ENCODE measurements at places on chromosomes 3 and 15.

- peak; percentile 93 for DNase-seq
These were observed 9.1 kb upstream of the SKIC8 start for GRCh38 chr15:78308422-78309032.

GRCh38 chr3:39550354-39551051 lies 83.0 kb downstream of the MOBP start:
- no peak for DNase-seq

DNA sequence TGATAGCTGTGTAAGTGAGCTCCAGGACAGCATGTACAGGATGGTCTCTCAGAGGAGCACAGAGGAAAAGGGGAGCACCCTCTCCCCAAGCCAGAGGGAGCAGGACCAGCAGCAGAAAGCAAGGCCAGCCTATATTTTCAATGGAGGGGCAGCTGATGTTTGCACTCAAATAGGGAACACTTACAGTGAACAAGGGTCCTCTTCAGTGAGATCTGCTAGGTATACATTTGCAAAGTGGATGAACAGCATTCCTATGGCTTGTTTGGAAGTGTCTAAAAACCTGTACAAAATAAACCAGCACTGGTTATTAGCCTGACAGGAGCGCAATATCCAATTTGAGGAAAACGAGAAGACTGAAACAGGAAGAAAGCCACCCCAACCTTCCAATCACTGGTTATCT lies 17.6 kb upstream of the MUSTN1 start:
- DNase-seq, result no peak

DNA sequence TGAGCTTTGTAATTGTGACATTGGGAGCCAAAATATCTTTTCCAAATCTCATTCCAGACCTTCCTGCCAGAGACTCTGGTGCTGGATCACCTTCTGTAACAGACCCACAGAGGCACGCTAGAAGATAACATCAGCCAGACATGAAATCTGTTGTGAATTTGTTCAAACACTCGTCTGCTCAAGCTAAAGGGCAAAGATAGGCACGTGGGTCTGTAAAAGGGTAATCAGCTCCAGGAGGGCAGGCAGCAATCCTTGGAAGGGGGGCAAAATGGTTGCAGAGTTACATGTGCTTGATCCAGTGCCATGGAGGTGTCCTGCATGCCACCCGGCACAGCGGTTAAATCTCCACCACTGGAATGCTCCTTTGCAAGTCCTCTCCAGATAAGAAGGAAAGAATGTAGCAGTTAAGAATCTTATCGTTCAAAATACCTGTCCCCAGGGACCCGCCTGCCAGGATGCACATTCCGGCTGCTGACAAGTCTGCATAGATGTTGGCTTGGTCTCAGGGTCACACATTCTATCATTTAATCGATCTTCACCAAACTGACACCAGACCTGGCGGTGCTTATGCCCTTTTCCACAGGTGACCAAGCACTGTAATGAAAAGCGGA lies 74.8 kb downstream of the ADAMTS9 start:
- peak; percentile 16 for DNase-seq

DNA sequence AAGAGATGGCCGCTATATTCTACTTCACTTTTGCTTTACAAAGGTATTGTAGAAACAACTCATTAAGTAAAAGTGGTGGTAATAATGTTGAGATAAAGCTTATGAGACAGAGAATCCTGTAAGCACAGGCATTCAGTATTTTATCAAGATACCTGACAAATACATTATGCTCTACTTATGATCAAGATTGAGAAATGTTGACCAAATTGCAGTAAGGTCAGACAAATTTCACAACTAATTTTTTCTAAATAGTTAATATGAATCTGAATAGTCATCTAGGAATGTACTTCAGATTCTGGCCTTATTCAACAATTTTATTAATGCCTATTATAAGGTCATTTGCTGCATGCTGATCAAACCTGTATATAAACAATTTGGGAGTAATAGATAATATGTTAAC lies 95.1 kb upstream of the MBNL1 start:
- no peak for DNase-seq

Measured in glutamatergic neuron (in vitro differentiated cells).